ENCODE measurements at places on chromosomes 11 and 22.

GRCh38 chr11:66339162-66339675 lies 3.0 kb upstream of the RIN1 start:
- no peak for DNase-seq

- DNase-seq, result no peak
Measured at GRCh38 chr11:11770296-11770695, 71.5 kb upstream of the USP47 start.

- DNase-seq, result no peak
Measured at GRCh38 chr11:8784954-8785353, 102.4 kb downstream of the RPL27A start.

DNA sequence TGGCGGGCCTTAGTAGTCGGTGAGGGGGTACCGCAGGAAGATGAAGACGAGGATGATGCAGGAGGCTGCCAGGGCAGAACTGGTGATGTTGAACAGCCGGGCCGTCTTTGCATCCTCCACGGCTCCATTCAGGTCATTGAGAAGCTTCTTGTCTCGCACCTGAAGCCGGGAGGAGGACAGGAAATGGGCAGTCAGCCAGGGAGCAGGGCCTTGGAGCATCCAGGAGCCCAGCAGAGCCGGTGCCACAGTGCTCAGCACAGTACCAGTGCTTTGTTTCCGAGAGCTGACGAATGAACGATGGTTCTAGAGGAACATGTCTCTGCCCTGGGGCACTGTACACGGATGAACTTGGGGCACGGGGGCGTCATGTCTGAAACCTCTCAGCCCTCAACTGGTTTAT lies 15.1 kb downstream of the IFITM10 start:
- DNase-seq, result no peak

- DNase-seq, result no peak
Measured at GRCh38 chr11:94007426-94007825, 13.7 kb upstream of the HEPHL1 start.

DNA sequence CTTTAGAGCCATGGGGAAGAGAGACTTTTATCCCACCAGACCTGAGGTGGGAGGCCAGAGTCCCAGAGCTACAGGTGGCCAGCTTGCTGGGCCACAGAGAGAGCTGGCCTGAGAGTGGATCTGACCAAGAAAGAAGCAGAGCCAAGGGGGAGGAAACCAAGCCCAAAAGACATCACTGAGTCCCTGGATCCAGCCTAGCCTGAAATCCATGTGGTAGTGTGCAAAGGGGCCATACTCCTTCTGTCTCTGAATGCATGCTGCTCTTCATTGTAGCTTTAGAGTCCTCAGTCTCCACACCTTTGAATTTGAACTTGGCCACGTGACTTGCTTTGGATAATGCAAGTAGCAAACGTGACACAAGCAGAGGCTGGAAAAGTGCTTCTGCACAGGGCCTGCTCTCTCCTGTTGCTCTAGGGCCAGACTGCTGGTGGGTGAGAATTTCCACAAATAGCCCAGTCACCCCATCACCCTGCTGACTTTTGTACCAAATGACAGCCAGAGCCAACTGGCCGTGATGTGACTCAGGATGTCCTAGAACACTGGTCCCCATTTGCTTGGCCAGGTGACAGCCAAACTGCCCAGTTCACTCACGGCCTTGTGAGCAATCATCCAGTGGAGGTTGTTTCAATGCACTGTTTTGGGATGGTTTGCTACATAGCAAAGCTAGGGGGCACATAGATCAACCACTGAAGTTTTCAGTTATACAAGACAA lies 93.6 kb downstream of the DHCR7 start:
- no peak for DNase-seq

GRCh38 chr11:95253141-95253540 lies 22.1 kb upstream of the SESN3 start:
- DNase-seq, result no peak

- DNase-seq, result no peak
Measured at GRCh38 chr11:78349624-78350023, 68.0 kb downstream of the GAB2 start.

DNA sequence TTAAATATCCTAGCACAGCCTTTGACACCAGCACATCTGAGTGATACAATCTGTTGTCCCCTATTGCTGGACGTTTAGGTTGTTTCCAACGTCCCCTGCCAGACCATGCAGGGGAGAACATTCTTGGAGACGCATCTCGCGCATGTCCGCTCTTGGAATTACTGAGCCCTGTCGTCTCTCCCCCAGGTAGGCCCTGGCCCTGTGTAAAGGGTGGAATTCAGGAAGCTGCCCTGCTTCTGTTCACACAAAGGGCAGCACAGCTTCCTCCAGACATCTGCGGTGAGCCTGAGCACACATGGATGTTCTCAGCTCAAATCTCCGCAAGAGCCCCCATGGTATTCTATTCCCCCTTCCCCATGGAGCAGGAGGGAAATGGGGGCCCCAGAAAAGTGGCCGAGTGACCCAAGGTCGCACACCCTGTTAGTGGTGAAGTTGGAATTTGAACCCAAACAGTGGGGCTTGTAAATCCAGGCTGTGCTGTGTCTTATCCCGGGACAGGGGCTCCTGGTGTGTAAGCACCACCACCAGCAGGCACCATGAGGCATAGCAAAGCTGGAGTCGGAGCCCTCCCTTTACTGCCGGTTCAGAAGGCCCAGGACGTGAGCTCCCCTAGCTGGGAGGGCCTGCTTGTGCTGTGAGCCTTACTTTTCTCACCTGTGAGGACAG lies 5.0 kb upstream of the FGF19 start:
- no peak for DNase-seq

- DNase-seq, result peak; percentile 61
Measured at GRCh38 chr11:82557274-82557673, 176.4 kb downstream of the FAM181B start.

- no peak for DNase-seq
Measured at GRCh38 chr11:6626971-6627761, 7.9 kb upstream of the TPP1 start.

DNA sequence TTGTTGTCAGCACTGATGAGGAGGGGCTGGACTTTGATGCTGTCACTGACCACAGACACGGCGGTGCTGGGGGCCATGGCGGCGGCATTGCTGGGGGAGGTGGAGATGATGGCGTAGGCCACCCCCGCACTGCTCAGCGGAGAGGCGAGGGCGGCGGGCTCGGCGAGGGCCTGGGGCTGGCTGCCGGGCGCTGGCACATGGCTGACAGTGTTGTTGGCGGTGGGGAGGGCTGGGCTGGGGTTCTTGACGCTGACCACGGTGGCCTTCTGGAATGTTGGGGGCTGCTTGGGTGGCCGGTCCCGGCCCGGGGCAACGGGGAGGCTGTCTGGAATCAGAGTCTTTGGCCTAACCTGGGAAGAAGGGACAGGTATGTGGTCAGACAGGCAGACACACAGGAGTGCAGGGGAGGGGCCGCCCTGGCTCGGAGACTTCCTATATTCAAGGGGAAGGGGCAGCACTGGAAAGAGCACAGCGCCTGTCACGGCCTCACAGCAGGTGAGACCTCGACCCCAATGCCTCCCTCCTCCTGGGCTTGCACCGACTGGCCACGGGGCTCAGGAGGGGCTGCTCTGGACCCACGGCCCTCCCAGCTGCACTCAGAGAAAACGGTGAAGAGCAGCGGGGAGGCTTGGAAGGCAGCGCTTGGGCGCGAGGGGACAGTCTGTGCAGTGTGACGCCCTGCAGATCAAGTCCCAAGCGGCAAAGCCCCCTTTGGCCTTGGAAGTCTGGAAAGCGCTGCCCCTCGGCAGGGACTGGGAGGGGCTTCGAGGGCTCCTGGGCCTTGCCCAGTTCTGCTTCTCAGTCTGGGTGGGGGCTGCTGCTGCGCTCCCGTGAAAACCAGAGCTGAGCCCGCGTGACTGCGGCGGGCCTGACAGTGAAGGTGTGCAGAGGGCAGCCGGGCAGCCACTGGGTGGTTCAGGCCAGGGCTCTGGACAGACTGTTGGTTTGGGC lies 93.2 kb downstream of the PHF21B start:
- no peak for DNase-seq

DNA sequence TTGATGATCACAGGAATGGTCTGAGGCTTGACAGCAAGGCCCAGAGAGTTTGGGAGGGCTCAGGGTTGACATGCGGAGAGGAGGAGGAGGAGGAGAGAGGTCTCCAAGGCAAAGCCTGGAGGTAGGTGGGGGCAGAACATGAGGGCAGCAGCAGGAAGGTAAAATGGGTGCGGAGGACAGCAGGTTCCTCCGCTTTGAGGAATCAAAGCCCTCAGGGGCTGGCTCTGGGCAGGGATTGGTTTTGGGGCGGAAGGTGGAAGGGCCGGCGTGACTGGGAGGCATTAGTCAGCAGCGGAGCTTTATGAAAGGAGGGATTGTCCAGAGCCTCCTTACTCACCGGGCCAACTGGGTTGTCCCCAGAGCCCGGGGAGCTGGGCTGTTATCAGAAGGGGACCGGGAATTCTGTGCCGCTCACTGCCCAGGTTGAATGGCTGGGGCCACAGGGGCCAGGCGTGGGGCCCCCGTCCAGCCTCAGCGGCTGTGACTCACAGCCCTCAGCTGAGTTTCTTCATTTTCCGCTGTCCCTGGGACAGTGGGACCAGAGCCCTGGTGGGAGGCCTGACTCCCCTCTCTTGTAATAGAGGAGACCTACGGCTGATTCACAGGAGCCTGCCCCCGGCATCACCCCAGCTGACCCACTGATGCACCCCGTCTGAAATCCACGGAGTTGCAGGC lies 36.2 kb downstream of the LIF start:
- no peak for DNase-seq

DNA sequence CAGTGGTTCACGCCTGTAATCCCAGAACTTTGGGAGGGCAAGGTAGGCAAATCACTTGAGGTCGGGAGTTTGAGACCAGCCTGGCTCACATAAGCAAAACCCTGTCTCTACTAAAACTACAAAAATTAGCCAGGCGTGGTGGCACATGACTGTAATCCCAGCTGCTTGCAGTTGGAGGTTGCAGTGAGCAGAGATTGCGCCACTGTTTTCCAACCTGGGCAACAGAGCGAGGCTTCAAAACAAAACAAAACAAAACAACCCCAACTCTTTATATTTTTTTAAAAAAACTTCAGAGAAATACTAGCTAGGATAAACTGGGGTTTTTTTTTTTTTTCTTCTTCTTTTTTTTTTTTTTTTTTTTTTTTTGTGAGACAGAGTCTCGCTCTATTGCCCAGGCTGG lies 31.8 kb upstream of the RAPSN start:
- DNase-seq, result no peak

DNA sequence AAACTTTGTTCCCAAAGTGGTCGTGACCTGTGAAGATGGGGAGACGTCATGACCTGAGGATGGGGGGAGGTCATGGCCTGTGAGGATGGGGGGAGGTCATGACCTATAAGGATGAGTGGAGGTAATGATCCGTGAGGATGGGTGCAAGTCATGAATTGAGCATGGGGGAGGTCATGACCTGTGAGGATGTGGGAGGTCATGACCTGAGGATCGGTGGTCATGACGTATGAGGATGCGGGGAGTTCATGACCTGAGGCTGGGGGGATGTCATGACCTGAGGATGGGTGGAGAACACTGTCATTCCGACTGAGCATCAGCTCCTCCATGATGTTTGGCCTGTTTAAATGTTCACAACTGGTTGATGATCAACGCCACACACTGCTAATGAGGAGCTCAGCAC lies 25.9 kb downstream of the YPEL1 start:
- no peak for DNase-seq

DNA sequence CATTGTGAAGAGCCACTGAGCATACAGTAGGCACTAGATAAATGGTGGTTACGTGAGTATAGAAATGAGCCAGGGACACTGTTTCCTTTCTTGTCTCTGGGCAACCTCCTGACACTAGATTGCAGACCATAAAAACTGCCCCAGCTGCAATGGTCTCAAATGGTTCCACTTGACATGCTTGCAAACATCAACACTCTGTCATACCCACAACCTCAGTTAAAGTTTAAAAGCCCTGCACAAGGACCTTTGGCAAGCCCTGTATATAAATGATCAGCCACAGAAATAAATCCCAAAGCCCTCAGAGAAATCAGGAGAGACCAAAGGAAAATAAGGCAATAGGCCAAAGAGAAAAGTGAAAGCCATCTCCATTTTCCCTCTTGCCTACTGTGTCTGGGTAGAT lies 20.7 kb downstream of the PLEKHA7 start:
- no peak for DNase-seq

DNA sequence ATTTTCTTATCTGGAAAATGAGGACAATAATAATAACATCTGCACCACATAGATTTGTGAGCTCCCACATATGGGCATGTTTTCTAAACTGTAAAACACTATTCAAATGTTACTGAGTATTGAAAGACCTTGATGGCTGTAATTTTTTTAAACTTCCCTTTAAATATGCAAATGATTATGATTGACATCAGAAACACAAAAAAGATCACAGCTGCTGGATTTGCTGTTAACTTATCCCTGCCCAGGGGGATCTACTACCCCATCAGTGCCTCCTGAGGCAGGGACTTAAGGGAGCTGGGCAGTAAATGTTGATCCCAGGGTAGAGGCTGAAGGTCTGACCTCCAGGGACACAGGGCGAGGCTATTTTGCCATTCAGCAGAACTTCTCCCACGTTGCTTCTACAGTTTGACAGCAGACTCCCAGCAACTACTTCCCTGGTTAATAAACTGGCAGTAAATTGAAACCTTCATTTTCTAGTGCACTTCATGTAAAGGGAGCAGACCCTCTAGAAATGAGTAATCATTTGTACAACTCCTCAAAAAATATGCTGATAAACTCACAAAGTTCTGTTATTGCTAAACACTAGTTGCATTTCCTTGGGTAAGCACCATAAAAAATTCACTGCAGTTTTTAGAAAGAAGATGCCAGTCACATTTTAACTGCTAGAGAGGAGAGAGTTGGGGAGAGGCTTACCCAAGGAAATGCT lies 20.3 kb downstream of the TMPRSS5 start:
- DNase-seq, result no peak

DNA sequence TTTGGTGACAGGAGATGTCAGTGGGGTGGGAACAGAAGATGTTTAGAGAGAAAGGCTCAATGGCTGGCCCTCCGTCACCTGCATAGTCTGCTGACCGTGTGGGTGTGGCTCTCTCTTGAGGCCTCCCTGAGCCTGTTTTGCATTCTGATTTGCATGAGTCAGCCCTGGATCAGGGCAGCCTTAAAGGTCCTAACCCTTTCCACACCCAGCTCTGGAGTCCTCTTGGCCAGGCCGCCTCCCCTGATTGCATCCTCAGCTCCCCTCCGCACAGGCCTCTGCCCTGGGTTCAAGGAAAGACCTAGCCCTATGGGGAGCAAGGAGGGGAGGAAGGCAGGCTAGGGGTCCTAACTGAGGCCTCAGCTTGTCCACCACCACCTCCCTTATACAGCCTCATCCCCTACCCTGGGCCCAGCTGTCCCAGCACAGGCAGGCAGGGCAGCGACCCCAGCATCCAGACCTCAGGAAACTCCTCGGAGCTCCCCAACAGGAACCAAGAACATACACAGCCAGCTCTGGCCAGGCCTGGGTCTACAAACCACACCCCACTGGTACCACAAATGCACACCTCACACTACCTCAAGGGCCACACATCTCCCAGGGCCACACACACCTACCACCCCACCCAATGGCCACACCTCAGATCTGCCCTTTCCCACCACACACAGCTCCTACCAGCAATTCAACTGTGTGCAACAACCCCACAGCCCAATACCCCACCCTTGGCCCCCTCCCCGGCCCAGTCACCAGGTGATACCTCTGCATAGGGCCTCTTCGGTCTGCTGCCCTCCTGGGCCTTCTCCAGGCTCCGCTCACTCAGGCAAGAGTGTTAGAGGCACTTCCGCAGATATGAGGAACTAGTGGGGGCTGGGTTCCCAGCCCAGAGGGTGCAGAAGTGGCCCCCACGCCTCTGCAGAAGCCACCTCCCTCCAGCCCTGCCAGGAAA lies 13.7 kb downstream of the ARAP1 start:
- no peak for DNase-seq
